ENCODE measurements at places on chromosomes 7 and 10.
A peak's percentile ranks its signal among the peaks of the same experiment; 100 is the strongest.

- DNase-seq, result no peak
These were observed 612.0 kb downstream of the CNTNAP2 start for GRCh38 chr7:146728611-146729010.

- DNase-seq, result no peak
These were observed 71.2 kb downstream of the SHH start for GRCh38 chr7:155741082-155741481.

- DNase-seq, result no peak
These were observed 140.1 kb downstream of the ACTR3B start for GRCh38 chr7:152899548-152900109.

GRCh38 chr10:1419796-1420610 lies 317.3 kb downstream of the ADARB2 start:
- DNase-seq, result no peak

GRCh38 chr7:91784469-91784868 lies 96.0 kb downstream of the MTERF1 start:
- DNase-seq, result no peak

DNA sequence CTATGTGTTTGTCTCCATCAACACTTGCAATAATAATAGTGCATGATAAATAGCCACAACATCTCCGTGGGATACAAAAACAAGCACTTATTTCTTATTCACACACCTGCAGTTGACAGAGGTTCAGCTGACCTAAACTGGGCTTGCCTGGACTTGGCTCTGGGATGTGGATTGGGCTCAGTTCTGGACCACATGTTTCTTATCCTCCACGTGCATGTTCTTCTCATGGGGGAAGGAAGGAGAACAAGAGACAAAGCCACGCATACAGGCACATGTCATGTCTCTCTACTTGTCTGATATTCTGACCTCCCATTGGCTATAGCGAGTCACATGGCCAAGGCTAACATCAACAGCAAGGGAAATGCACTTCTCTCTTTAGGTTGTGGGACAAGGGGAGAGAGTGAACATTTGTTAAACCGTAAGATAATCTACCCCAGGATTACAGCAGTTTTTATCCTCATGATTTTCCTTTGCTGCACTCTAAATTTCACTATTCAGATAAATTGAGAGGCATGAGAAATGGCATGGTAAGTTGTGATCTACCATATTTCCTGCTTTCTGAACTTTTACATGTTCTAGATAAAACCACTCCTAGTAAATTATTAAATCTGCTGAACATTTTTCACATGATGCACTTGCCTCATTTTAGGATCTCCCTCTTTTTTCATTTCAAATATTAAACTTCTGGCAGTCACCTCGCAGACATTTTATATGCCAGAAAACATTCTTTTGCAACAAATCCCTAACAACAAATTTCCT lies 33.7 kb downstream of the CFAP58 start:
- no peak for DNase-seq

- no peak for DNase-seq
These were observed 1.9 kb downstream of the H2BK1 start for GRCh38 chr7:151208253-151208862.

- no peak for DNase-seq
These were observed 71.4 kb upstream of the ZNF438 start for GRCh38 chr10:31103112-31103511.

DNA sequence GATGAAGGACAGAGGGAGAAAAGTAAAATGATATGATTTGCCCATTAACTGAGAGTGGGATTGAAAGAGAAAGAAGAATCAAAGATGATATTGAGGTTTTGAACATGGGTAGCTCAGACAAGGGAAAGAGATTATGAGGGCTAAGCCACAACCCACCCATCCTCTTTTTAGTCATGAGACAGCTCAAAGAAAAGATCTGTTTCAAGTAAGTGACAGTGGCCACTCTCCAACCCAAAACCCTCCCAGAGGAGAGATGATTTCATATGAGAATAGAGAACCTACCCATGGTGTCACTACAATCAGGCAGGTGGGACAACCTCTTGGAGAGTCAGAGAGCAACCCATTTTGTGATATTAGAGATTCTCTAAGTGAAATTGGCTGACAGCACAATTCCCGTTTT lies 32.2 kb downstream of the PLXNA4 start:
- DNase-seq, result no peak

DNA sequence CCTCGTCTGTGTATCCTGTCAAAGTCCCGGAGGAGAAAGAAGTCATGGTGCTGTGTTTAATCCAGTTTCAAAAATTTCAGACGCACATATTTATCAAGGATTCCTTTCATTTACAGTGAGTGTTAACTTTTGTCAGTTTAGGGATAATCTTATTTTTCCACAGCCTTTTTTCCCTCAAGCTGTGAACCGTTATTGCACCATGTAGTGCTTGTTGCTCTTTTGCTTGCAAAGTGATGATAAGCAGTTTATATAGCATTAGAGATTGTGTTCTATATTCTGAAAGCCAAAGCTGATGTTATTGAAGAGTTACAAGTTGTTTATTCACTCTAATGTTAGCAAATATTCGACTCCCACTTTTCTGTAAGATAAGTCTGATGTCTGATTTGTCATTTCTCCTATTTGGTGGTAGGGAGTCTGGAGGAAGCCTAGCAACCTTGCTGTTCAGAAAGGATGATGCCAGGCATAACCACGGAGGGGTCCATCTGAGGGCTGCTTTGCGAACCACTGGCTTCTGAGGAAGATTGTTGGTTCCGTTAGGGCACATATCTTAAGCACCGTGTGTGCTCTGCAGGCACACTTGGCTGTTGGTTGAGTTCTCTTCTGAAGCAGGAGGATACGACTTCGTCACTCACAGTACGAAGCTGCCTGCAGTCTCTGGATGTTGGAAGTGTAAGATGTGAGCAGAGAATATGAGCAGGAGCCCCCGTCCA lies 11.7 kb downstream of the CCNY start:
- DNase-seq, result no peak

- peak; percentile 28 for DNase-seq
These were observed 1.1 kb downstream of the WASL start for GRCh38 chr7:123747620-123748141.

DNA sequence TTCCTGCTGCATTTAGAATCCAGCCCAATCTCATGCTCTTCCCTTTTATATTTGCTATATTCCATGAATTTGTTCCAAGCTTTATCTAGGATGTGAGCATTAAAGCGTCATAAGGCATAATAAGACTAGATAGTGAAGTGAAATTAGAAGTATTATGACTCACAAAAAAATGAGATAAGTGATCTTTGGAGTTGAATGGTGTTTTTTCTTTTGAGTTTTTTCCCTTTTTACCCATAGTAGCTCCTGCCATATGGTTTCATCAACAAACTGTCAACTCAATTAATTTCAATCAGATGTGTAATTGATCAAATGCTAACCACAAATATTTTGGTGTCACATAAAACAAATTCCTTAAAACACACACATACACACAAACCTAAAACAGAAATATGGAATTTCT lies 17.0 kb downstream of the KLHDC10 start:
- no peak for DNase-seq

DNA sequence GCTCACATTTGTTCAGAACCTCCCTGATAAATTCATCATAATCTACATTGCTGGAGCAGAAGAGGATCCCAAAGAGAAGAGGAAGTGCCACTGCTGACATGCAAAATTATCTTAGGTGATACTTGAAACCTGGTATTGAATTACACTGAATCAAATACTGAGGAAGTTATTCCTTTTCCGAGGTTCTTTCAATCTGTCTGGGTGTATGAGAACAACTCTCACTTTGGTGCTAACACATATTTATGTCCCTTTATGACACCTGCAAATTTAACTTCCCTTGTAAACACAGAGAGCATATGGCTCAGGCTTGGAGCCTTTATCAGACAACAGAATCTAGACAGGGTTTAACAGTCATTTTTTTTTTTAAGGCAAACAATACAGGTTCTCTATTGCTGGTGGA lies 131.4 kb downstream of the SRPK2 start:
- DNase-seq, result no peak
